Kidney (tissue), 22 donors: ENCODE measurements at places on chromosomes 16 and 17. TPM values are rescaled to one million over a fixed set of nuclear protein-coding genes. Genes with fewer than 3 reads are reported as not detected.
A peak's percentile ranks its signal among the peaks of the same experiment; 100 is the strongest.

GRCh38 chr17:66142428-66142827 lies 49.5 kb downstream of the CEP112 start:
- no peaks in the 10 kb centered on the region for H3K4me1 ChIP-seq
- H3K27me3 ChIP-seq = no peaks in the 10 kb centered on the region
- DNase-seq = no peak
- H3K36me3 ChIP-seq = no peaks in the 10 kb centered on the region
- H3K4me3 ChIP-seq = no peak overlapping the region

C17orf113 gene
- 3.8 TPM for total RNA-seq

GRCh38 chr17:48612456-48612853 lies 1.6 kb upstream of the HOXB7 start:
- peak overlapping the region; percentile 85 for H3K27ac ChIP-seq
- DNase-seq = peak; percentile 67
- H3K27me3 ChIP-seq = peaks cover 11% of the 10 kb centered on the region
- peaks cover 9% of the 10 kb centered on the region for H3K4me1 ChIP-seq

- no peaks in the 10 kb centered on the region for H3K36me3 ChIP-seq
- peak overlapping the region; percentile 35 for H3K4me3 ChIP-seq
- H3K27ac ChIP-seq = peak overlapping the region; percentile 72
- no peaks in the 10 kb centered on the region for H3K27me3 ChIP-seq
- DNase-seq = no peak
Measured at GRCh38 chr16:30901201-30902028, 5.0 kb downstream of the CTF1 start.

GRCh38 chr16:46947900-46948547 lies 25.4 kb downstream of the DNAJA2 start:
- H3K27ac ChIP-seq = no peak overlapping the region
- H3K27me3 ChIP-seq = no peaks in the 10 kb centered on the region
- no peaks in the 10 kb centered on the region for H3K36me3 ChIP-seq
- no peak overlapping the region for H3K4me3 ChIP-seq
- no peaks in the 10 kb centered on the region for H3K4me1 ChIP-seq
- DNase-seq = peak; percentile 16

OSGIN1 gene
- total RNA-seq = 6.3 TPM

- no peaks in the 10 kb centered on the region for H3K4me1 ChIP-seq
- DNase-seq = no peak
- no peaks in the 10 kb centered on the region for H3K36me3 ChIP-seq
- H3K27ac ChIP-seq = no peak overlapping the region
Measured at GRCh38 chr16:77853161-77853560, 64.8 kb downstream of the VAT1L start.

DNA sequence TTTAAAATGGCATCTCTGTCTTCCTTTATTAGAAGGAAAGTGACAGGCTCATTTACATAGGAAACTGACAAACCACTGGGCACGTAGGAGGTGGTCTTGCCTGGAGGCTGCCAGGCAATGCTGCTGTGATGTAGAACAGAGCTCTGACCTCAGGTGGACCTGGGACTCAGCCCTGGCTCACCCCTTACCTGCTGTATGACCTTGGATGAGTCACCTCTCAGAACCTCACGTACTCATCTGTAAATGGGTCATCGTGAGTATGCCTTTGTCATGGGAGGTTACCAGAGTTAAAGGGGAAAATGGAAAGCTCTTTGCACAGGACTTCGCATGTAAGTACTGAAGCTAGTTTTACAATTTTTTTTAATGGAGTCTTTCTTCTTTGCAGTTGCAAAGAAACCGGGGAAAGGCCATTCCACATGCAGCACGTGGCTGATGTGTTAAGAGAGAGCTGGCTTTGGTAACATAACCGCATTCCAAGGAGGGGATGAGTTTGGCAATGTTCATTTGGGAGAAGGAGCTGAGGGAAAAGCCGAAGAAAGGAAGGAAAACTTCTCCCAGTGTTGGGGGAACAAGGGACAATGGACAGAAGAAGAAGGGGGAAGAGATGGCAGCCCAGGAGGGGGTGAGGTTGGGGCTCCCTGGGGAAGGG lies 37.4 kb upstream of the LONP2 start:
- H3K4me1 ChIP-seq = no peaks in the 10 kb centered on the region
- H3K4me3 ChIP-seq = no peak overlapping the region
- DNase-seq = no peak
- no peaks in the 10 kb centered on the region for H3K27me3 ChIP-seq

GRCh38 chr17:4599505-4600281 lies 15.4 kb downstream of the SMTNL2 start:
- no peaks in the 10 kb centered on the region for H3K4me1 ChIP-seq
- no peak overlapping the region for H3K4me3 ChIP-seq
- peaks cover 37% of the 10 kb centered on the region for H3K36me3 ChIP-seq
- no peaks in the 10 kb centered on the region for H3K27me3 ChIP-seq
- H3K27ac ChIP-seq = no peak overlapping the region
- peak; percentile 93 for DNase-seq

- no peaks in the 10 kb centered on the region for H3K36me3 ChIP-seq
- peak; percentile 73 for DNase-seq
- no peak overlapping the region for H3K27ac ChIP-seq
Measured at GRCh38 chr16:68893710-68894705, 50.7 kb downstream of the TANGO6 start.

DNA sequence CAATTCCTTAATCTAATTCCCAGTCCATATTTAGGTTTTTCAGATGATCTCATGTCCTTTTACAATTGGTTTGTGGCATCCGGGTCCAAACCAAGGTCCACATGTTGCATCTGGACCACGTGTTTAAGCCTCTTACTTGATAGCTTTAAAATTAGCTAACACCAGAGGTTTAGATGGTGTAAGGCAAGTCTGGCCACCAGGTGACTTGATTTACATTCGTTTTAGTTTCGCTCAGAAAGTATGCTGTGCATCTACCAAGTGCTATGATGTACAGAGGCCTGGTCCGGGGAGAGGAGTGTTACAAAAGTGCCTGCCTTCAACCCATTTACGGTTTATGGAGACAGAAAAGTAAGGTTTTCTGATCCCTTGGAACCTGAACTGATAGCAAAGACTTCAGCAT lies 878 bp upstream of the DNAJA2 start:
- peaks cover 11% of the 10 kb centered on the region for H3K4me1 ChIP-seq
- H3K4me3 ChIP-seq = peak overlapping the region; percentile 69
- peak; percentile 25 for DNase-seq
- peaks cover 4% of the 10 kb centered on the region for H3K36me3 ChIP-seq

- no peak overlapping the region for H3K27ac ChIP-seq
- no peak for DNase-seq
- peaks cover 5% of the 10 kb centered on the region for H3K36me3 ChIP-seq
- H3K4me1 ChIP-seq = peaks cover 10% of the 10 kb centered on the region
- H3K4me3 ChIP-seq = no peak overlapping the region
Measured at GRCh38 chr17:75487351-75488070, 27.8 kb downstream of the CASKIN2 start.

DNA sequence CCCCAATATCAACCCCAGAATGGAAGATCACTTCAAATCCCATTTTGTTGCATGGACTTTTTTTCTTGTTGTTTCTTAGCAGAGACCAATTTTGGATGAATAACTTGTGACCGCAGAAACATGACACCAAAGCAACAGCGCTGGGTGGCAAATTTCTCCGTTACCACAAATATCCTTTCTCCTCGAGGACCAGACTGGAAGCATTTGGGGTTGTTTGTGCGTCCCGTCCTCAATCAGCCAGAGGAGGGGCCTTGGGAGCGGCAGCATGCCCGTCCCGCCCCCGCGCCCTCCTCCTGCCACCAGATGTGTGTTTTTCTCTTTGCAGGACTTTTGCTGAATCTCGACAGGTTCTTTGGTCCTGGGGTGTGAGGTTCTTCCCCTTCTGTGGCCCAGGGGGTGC lies 282.5 kb upstream of the FOXF1 start:
- peaks cover 13% of the 10 kb centered on the region for H3K27me3 ChIP-seq
- no peak overlapping the region for H3K4me3 ChIP-seq
- no peak overlapping the region for H3K27ac ChIP-seq
- no peaks in the 10 kb centered on the region for H3K36me3 ChIP-seq

- no peak overlapping the region for H3K4me3 ChIP-seq
- no peaks in the 10 kb centered on the region for H3K27me3 ChIP-seq
- no peaks in the 10 kb centered on the region for H3K36me3 ChIP-seq
Measured at GRCh38 chr17:52026075-52026474, 132.4 kb downstream of the CA10 start.

DNA sequence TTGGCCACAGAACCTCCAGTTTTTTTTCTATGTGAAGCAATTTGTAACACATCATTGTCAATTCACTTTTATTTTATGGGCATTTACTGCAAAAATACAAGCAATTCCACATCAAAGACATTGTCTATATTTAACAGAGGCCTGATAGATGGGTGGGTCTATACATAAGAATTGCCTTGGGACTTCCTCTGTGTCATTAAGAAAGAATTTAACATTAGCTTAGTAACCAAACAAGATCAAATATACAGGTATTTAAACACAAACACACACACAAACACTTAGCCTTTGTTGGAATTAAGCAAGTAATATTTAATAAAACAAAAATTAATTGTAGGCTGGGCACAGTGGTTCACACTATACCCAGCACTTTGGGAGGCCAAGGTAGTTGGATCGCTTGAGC lies 4.3 kb upstream of the PITPNC1 start:
- no peak overlapping the region for H3K27ac ChIP-seq
- no peak for DNase-seq
- no peak overlapping the region for H3K4me3 ChIP-seq
- no peaks in the 10 kb centered on the region for H3K27me3 ChIP-seq

DNA sequence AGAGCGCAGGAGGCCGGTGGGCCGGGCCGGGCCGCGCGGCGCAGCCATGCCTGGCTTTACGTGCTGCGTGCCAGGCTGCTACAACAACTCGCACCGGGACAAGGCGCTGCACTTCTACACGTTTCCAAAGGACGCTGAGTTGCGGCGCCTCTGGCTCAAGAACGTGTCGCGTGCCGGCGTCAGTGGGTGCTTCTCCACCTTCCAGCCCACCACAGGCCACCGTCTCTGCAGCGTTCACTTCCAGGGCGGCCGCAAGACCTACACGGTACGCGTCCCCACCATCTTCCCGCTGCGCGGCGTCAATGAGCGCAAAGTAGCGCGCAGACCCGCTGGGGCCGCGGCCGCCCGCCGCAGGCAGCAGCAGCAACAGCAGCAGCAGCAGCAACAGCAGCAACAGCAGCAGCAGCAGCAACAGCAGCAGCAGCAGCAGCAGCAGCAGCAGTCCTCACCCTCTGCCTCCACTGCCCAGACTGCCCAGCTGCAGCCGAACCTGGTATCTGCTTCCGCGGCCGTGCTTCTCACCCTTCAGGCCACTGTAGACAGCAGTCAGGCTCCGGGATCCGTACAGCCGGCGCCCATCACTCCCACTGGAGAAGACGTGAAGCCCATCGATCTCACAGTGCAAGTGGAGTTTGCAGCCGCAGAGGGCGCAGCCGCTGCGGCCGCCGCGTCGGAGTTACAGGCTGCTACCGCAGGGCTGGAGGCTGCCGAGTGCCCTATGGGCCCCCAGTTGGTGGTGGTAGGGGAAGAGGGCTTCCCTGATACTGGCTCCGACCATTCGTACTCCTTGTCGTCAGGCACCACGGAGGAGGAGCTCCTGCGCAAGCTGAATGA lies 606 bp downstream of the THAP11 start:
- peak overlapping the region; percentile 100 for H3K27ac ChIP-seq
- H3K27me3 ChIP-seq = no peaks in the 10 kb centered on the region
- DNase-seq = peak; percentile 67
- peaks cover 33% of the 10 kb centered on the region for H3K4me1 ChIP-seq

DNA sequence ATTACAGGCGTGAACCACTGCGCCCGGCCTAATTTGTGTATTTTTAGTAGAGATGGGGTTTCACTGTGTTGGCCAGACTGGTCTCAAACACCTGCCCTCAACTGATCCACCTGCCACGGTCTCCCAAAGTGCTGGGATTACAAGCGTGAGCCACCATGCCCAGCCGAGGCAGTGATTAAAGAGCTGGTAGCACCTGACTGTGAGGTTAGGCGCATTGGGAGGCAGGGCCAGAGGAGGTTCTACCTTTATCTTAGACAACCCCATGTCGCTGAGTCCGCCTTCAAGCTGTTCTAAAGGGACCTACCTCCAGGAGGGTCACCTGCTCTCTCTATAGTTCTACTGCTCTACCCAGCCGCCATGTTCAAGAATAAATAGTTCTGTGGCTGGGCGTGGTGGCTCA lies 8.1 kb downstream of the RSL1D1 start:
- no peaks in the 10 kb centered on the region for H3K27me3 ChIP-seq
- H3K27ac ChIP-seq = no peak overlapping the region
- no peak for DNase-seq
- H3K36me3 ChIP-seq = peaks cover 43% of the 10 kb centered on the region

- DNase-seq = no peak
- no peak overlapping the region for H3K27ac ChIP-seq
- no peaks in the 10 kb centered on the region for H3K4me1 ChIP-seq
- no peaks in the 10 kb centered on the region for H3K36me3 ChIP-seq
Measured at GRCh38 chr17:66636111-66636510, 198.8 kb upstream of the CACNG5 start.
